ENCODE measurements at places on chromosomes 16 and 17. TPM values are rescaled to one million over a fixed set of nuclear protein-coding genes. Genes with fewer than 3 reads are reported as not detected.
A peak's percentile ranks its signal among the peaks of the same experiment; 100 is the strongest.

DNA sequence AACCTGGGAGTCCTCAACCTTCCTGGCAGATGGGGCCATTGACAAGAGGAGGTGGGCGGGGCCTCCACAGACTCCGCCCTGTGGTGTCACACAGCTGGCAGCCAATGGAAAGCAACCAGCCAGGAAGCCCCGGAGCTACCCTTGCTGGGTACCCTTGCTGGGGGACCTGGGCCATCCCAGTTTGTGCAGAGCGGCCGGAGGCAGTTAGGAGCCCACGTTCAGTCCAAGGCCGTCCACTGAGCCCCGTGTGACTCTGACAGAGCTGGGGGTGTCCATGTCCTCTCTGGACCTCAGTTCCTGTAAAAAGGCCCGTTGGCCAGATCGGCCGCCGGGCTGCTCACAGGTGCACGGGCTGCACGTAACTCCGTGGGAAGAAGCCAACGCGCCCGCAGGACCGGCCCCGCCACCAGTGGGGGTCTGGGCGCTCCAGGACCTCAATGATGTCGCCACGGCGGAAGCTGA is 17.1 kb upstream of the FAM83G start:
- DNase-seq: no peak

GRCh38 chr17:8857919-8858318 is 9.6 kb downstream of the PIK3R6 start:
- DNase-seq: no peak

- peak; percentile 23 for DNase-seq
These were observed 309 bp downstream of the DNAH2 start for GRCh38 chr17:7717756-7718350.

- no peak for DNase-seq
These were observed 76.4 kb downstream of the SOCS1 start for GRCh38 chr16:11179574-11179973.

ACSM2A gene
- not detected for total RNA-seq

TRIM25 gene
- 17.1 TPM for total RNA-seq

CMTM1 gene
- total RNA-seq: 3.7 TPM

ITGAD gene
- not detected for total RNA-seq

Data from LHCN-M2 (cell line).